ENCODE measurements at places on chromosomes 4 and X. TPM values are rescaled to one million over a fixed set of nuclear protein-coding genes. Genes with fewer than 3 reads are reported as not detected.

GIMD1 gene
- total RNA-seq = not detected

YTHDC1 gene
- total RNA-seq = 61.4 TPM

SHISA3 gene
- total RNA-seq = 4.4 TPM

CPLX1 gene
- 0.98 TPM for total RNA-seq

ARMCX4 gene
- total RNA-seq = 16.5 TPM

UNC5C gene
- total RNA-seq = 12.0 TPM

CXCL8 gene
- total RNA-seq = 0.49 TPM

IL9R gene
- total RNA-seq = not detected

ATOH1 gene
- not detected for total RNA-seq

XK gene
- total RNA-seq = 2.0 TPM

DACH2 gene
- total RNA-seq = not detected

- no peaks in the 10 kb centered on the region for H3K27me3 ChIP-seq
- H3K4me3 ChIP-seq = no peak overlapping the region
- no peak for DNase-seq
- H3K27ac ChIP-seq = no peak overlapping the region
- no peaks in the 10 kb centered on the region for H3K36me3 ChIP-seq
These were observed 33.3 kb upstream of the FAM47C start for GRCh38 chrX:36974911-36975310.

DNA sequence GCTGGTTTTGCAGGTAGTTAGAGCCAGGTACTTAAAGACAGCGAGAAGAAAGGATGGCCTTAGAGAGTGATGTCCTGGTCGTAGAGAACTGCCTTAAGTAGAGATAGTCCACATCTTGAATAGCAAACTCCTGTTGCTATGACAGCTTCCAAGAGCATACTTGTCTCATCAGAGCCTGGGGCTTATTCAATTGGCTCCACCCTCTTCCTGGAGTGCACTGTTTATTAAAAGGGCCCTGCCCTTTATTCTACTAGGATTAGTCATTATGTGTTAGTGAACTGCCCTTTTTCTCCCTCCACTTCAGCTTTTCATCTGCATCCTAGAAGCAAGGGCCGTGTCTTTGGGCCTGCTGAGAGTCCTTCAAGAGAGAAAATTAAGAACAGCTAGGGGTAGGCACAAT, 94.5 kb upstream of the EOLA2 start:
- no peak overlapping the region for H3K27ac ChIP-seq
- no peaks in the 10 kb centered on the region for H3K36me3 ChIP-seq
- H3K4me3 ChIP-seq = no peak overlapping the region

GRCh38 chr4:167721617-167722486, 370.5 kb upstream of the ANXA10 start:
- H3K4me3 ChIP-seq = no peak overlapping the region
- H3K27ac ChIP-seq = no peak overlapping the region
- no peaks in the 10 kb centered on the region for H3K4me1 ChIP-seq

GRCh38 chr4:158182736-158183135, 9.9 kb upstream of the GASK1B start:
- no peak overlapping the region for H3K27ac ChIP-seq
- H3K36me3 ChIP-seq = no peaks in the 10 kb centered on the region
- H3K4me3 ChIP-seq = no peak overlapping the region
- no peaks in the 10 kb centered on the region for H3K4me1 ChIP-seq

GRCh38 chrX:8179656-8180055, 8.6 kb upstream of the VCX2 start:
- no peaks in the 10 kb centered on the region for H3K27me3 ChIP-seq
- H3K36me3 ChIP-seq = no peaks in the 10 kb centered on the region
- no peaks in the 10 kb centered on the region for H3K4me1 ChIP-seq
- no peak for DNase-seq
- H3K4me3 ChIP-seq = no peak overlapping the region
- no peak overlapping the region for H3K27ac ChIP-seq

GRCh38 chr4:64738240-64738639, 329.0 kb upstream of the TECRL start:
- no peaks in the 10 kb centered on the region for H3K27me3 ChIP-seq
- no peaks in the 10 kb centered on the region for H3K36me3 ChIP-seq
- DNase-seq = no peak
- no peaks in the 10 kb centered on the region for H3K4me1 ChIP-seq
- no peak overlapping the region for H3K4me3 ChIP-seq

DNA sequence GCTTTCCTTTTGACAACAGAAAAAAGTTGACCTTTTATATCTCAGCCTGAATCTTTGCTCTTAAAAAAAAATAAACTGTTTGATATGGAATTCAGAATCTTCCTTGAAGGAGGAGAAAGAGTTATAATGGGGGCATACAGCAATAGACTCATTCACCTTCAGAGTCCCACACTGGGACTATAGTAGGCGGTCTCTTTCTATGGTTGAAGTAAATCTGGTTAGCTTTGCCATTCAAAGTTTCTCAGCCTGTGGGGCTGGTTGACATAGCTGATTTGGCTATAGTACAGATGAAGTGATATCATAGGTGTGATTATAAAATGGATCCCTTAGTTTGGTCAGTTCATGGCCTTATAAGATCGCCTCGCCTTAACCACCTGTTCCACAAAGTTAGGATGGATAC, 156.2 kb downstream of the SH2D1A start:
- no peaks in the 10 kb centered on the region for H3K36me3 ChIP-seq
- H3K27ac ChIP-seq = no peak overlapping the region
- no peak for DNase-seq
- no peaks in the 10 kb centered on the region for H3K27me3 ChIP-seq
- H3K4me1 ChIP-seq = no peaks in the 10 kb centered on the region

DNA sequence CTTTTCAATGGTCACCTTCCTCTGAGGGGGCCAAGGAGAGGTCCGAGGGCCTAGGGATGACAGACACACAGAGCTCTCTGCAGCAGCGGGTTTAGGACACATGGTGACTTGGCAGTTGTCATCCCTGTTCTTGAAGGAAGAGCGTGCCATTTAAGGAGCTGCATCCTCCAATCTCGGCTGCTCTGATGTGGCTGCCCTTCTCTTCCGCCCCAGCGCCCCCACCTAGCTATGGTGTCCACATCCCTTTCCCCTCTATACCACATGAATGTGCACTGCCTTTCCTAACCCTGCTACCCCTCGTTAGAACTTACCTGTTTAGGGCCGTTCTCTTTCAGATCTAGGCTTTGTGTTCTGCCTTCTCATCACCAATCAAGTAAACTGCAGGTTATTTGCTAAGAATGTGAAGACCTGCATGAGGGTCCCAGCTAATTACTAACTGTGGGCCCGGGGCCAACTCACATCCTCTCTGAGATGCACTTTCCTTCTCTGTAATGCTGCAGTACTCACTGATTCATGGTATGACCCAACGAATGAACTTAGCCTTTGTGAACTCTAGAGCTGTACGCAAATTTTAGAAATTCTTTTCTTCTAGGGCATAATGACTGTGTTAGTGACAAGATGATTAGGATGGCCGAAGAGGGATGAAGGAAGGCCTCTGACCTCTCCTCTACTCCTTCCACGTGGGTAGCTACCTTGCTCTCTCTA, 38.2 kb downstream of the CHST7 start:
- no peak overlapping the region for H3K27ac ChIP-seq
- no peaks in the 10 kb centered on the region for H3K4me1 ChIP-seq
- DNase-seq = no peak
- H3K27me3 ChIP-seq = no peaks in the 10 kb centered on the region
- no peaks in the 10 kb centered on the region for H3K36me3 ChIP-seq

DNA sequence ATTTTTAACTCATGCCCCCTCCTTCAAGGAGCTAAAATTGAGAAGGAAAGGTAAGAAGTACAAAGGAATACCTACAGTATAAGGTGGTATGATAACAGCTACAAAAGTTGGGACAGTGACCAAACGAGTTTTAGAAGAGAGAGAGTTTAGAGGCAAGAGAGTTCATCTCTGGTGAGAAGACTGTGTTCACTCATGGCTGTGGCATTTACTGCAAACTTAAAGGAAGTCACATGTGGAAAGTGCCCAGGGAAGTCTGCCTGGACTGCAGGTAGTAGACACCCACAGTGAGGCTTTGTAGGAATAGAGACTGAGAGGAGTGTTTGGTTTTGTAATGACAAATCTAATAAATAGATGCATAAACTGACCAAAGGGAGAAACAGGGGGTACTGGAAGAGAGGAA, 493.5 kb downstream of the IL15 start:
- H3K4me1 ChIP-seq = peaks cover 18% of the 10 kb centered on the region
- H3K4me3 ChIP-seq = no peak overlapping the region

- no peak for DNase-seq
- H3K4me3 ChIP-seq = no peak overlapping the region
- H3K27ac ChIP-seq = no peak overlapping the region
- no peaks in the 10 kb centered on the region for H3K4me1 ChIP-seq
These were observed 88.4 kb upstream of the TET2 start for GRCh38 chr4:105058177-105058812.

Data from vagina (tissue), 2 donors.